ENCODE measurements at places on chromosomes 12 and 14.

DNA sequence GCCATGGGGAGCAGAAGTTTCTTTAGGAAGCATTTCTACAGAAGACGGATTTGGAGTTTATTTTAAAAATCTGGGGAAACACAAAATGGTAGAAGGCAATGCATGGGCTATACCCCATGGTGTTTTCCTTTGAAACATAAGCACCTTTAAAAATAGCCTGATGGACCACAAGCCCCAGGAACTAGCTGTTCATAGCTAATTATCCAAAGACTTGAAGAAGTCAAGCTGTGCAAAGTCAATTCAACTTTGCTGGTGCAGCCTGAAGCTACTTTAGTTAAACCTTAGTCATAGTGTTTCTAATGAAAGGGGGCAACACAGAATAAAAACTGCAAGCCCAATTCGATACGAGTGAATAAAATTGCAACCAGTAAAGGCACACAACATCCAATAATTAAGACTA is 732.5 kb downstream of the GALC start:
- no peak for DNase-seq

GRCh38 chr12:63238892-63239291 is 87.9 kb upstream of the AVPR1A start:
- no peak for DNase-seq

DNA sequence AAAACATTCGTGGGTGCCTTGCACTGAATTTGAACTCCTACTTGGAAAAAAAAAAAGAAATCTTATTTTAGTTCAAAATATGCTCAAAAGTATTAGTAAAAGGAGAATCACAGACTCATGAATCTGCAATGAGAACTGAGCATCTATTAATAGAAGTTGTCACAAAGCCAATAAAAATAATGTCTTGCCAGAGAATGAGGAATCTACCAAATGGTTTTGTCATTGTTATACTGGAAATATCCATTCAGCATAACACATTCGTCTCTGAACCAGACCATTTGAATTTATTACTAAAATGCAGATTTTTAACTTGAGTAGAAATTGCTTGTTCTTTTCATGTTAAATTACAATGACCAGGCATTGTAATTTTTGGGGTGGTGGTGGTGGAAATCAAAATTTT is 11.6 kb upstream of the PTPRB start:
- no peak for DNase-seq

DNA sequence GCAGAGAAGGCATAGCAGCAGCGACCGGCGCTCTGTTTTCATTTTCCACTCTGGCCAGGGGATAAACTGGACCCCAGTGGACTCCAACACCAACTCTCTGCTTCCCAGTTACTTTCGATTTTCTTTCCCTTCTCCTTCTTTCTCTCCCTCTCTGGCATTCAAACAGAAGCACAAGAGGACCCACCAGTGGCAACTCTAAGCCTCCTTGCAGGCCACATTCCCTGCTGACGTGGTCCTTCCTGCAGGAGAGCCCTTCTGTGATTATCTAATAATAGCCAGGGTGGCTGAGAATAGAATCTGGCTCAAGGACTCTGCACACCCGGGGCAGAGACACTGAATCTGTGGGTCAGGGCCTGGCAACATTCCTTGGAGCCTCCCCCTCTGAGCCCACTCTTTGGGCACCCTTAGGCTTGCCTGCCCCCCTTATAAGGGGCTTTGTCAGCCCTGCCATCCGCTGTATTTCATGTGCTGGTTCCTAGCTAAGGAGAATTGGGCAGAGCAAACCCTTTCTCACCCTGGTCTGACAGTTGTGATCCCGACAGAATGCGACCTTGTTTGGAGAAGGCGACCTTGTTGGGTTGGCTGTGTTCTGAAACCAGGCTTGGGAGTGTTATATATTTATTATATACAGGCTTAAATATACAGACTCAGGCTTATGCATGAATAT is 8.2 kb upstream of the HOXC6 start:
- DNase-seq: no peak

- DNase-seq: peak; percentile 36
These were observed 718 bp downstream of the PACS2 start for GRCh38 chr14:105315211-105315721.

DNA sequence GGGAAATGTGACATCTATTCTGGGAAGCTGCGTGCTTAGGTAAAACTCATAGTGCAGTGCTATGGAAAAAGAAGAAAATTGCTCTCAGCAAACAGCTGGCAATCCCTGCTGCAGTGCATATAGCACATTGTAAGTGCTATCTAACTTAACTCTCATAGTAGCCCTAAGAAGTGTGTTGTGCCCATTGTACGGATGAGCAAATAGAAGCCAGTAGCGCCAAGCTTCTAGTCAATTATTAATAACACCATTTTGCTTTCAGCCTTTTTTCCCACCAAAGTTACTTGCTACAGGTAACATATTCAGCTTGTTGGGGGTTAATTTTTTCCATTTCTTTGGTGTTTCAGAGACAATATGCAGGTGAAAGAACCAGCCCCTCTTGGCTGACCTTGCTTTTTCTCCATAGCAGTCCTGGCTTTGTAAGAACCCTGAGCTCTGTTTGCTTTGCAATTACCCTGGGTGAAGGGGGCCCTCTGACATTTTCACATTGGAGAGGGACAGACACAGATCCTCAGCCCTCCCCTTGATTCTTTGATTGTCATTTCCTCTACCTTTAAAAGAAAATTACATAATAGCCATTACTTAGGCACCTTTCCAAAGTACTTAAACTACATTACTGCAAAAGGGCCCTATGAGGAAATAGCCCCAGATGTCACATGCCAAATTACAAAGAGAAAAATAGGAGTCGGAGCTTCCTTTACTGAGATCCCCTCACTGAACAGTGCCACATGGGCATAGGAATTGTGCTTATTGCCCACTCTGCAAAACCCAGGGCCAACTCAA is 576.2 kb upstream of the TBX3 start:
- peak; percentile 99 for DNase-seq

DNA sequence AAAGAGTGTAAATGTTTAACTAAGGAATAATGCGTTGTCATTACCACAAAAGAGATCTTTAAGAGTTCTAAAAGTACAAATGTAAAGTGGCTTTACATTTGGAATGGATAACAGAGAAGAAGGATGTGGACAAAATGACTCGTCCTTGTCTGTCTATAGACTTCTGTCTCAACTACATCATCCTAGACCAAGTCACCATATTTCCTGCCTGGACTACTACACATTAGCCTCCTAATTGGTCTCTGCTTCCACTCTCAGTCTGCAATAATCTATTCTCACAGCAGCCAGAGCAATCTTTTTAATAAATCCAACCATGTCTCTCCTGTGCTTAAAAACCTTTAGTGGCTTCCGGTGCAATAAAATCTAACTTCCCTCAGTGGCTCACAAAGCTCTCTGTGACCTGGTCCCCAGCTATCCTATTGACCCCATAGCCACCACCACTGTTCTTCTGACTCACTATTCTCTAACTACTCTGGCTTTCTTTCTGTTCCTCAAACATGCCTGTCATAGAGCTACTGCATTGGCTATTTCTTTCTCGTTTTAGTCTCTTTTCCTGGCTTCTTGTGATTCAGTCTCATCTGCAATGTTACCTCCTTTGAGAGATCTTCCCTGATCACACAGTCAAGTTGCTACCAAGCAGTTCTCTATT is 91.1 kb downstream of the MYF5 start:
- DNase-seq: no peak

DNA sequence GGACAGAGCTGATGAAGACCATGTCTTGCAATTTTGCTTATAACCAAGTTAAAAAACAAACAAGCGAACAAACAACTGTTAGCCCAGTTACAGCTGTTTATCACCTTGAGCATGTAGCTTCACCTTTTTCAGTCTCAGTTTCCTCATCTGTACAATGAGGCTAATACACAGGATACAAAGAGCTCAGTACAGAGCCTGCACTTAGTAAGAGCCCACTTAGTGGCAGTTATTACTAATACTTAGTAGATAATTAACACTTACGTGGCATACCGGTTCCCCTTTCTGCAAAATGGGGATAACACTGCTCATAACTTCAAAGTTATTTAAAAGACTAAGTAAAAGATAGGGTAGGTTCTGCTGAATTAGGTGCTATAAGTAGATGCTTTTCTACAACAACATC is 228.0 kb downstream of the MON2 start:
- DNase-seq: no peak

DNA sequence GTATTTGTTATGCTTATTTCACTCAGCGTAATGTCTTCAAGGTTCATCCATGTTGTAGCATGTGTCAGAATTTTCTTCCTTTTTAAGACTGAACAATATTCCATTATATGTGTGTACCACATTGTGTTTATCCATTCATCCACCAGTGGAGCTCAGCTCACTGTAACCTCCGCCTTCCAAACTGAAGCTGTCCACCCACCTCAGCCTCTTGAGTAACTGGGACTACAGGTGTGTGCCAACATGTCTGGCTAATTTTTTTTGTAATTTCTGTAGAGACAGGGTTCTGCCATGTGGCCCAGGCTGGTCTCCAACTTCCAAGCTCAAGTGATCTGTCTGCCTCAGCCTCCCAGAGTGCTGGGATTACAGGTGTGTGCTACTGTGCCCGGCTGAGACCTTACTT is 21.1 kb downstream of the CCDC77 start:
- no peak for DNase-seq

DNA sequence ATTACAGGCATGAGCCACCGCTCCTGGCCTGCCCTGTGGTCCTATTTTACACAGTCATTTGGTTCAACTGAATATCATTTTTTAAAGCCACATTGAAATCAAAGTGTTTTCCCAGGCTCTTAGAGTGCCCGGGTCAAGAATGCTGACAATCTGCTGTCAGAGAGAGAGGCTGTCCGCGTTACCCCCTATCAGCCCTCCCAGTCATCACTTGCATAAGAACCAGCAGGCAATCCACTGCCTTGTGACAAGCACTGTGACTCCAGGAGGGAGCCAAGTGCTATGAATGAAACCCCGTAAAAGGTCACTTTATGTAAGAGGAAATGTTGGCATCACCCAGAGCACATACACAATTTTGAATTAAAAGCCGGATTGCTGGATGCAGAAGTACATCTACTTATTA is 13.5 kb downstream of the PHLDA1 start:
- no peak for DNase-seq

- DNase-seq: no peak
These were observed 73.1 kb downstream of the ACADS start for GRCh38 chr12:120798696-120799095.

GRCh38 chr12:110253176-110253575 is 27.9 kb upstream of the ATP2A2 start:
- no peak for DNase-seq

DNA sequence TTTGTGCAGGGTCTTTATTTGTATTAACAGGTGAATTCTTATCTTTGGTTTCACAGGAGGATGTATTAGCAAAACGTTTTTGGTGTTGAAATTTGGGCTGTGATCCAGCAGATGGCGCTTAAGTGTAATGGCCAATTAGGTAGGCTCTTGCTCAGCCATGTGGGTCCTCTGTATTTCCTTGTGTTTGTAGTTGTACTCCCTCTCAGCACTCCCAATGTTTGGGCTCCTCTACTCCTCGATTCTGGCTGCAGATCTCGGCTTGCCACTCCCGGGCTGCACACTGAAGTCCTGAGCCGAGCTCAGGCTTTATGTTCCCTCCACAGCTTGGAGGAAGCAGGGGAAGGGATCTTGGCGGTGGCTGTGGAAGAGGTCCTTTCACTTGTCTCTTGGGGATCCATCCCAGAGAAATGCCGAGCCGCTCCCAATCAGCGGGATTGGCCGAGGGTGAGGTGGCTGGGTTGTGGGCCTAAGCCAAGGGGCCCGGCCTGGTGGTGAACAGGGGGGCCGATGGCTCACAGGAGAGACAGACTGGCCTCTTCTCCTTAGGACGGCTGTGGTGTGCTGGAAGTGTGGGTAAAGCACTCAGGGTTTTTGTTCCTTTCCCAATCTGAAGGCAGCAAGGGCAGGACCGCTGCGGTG is 133.7 kb downstream of the AEBP2 start:
- peak; percentile 38 for DNase-seq

- DNase-seq: peak; percentile 99
These were observed 292.7 kb downstream of the LRFN5 start for GRCh38 chr14:41899416-41899815.

DNA sequence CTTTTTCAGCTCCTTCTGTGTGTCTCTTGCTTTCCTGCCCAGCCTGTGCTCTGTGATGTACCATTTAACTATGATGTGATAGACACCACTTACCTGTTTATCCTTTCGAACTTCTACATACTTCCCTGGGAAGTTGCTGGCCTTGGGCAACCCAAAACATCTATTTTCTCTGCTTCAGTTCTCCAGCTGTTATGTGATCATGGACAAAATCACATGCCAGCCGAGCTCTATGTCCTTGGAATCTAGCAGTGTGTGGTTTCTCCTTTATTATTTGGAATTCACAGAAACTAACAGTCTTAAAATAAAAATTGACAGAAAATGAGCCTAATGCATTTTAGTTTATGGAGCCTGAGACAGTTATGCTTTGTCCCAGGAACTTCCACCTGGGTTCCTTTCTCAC is 22.9 kb downstream of the BMAL2 start:
- DNase-seq: no peak

DNA sequence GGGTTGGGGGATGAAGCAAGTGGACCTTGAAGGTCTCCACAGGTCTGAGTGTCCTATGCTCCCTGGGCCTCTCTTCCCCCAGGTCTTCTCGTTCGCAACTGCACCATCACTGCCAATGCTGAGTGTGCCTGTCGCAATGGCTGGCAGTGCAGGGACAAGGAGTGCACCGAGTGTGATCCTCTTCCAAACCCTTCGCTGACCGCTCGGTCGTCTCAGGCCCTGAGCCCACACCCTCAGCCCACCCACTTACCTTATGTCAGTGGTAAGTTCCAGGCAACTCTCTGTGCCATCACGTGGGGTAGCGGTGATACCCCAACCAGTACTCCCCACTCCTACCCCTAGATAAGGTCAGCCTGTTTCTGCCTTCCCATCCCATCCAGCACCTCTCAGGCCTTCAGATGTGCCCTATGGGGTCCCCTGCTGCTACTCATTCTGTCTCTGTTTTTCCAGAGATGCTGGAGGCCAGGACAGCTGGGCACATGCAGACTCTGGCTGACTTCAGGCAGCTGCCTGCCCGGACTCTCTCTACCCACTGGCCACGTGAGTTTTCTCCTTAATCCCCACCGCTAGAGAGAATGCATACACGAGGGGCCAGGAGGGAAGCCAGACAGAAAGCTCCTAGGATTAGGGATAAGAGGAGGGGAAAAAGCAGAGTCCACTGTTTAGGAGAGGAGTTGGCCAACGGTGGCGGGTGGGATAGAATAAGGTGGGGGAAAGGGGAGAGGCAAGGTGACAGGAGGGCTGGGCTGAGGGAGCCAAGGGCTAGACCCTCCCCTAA is 1.6 kb upstream of the TAPBPL start:
- DNase-seq: no peak

DNA sequence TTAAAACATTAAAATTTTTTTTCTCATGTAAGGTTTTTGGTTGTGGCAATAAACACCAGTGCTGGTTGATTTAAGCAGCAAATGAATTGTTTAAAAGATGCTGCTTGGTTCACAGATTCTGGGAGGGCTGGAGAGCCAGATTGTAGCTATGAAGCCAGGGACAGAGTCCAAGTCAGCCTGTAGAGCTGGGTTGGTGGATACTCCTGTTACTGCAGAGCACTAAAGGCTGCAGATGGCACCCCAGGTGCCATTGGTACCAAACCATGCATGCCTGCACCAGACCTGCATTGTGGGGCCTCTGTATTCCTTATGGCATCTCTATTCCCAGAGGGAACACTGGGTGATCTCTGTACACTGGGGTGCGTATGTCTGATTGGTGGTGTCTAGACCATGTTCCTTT is 113.3 kb downstream of the SNAPC1 start:
- no peak for DNase-seq

- DNase-seq: no peak
These were observed 39.7 kb upstream of the TMEM260 start for GRCh38 chr14:56539862-56540261.

Data from NCI-H1105 treated with DMSO at 0.1 percent for 48 hours (cell line).